ENCODE measurements at places on chromosomes 7 and 10.
A peak's percentile ranks its signal among the peaks of the same experiment; 100 is the strongest.

GRCh38 chr10:4129866-4130477 lies 345.0 kb upstream of the KLF6 start:
- DNase-seq = no peak

- DNase-seq = no peak
Measured at GRCh38 chr7:115356139-115356746, 434.3 kb downstream of the MDFIC start.

- DNase-seq = no peak
Measured at GRCh38 chr10:44458671-44459413, 73.9 kb upstream of the CXCL12 start.

- DNase-seq = no peak
Measured at GRCh38 chr7:158473221-158473620, 114.4 kb downstream of the PTPRN2 start.

GRCh38 chr10:24306507-24306875 lies 97.6 kb downstream of the KIAA1217 start:
- DNase-seq = no peak

GRCh38 chr10:127024685-127025435 lies 119.6 kb downstream of the DOCK1 start:
- peak; percentile 84 for DNase-seq

DNA sequence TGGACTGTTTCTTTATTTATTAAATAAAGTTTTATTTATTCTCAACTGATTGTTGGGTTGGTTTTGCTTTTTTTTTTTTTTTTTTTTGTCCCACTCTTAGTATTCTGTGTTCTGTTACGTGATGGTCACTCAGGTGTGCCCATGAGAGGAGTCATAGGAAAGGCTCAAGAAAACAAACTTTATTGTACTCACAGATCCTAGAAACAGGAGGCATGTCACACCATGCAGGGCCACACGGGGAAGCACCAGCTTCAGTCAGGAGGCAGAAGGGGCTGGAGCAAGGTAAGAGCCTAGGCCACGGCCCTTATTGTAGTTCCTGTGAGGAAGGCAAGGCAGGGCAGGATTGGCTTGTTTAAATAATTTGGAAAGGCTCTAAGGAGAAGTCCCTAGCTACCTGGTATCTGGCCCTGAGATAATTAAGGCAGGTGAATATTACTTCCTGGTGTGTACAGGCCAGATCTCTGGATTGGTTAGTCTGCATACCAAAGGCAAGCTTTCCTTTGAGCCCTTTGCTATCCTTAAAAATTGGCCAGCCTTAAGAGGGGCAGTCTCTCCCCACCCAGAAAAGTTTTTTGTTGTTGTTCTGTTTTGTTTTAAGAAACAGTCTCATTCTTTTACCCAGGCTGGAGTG lies 8.3 kb downstream of the ATOH7 start:
- DNase-seq = no peak

DNA sequence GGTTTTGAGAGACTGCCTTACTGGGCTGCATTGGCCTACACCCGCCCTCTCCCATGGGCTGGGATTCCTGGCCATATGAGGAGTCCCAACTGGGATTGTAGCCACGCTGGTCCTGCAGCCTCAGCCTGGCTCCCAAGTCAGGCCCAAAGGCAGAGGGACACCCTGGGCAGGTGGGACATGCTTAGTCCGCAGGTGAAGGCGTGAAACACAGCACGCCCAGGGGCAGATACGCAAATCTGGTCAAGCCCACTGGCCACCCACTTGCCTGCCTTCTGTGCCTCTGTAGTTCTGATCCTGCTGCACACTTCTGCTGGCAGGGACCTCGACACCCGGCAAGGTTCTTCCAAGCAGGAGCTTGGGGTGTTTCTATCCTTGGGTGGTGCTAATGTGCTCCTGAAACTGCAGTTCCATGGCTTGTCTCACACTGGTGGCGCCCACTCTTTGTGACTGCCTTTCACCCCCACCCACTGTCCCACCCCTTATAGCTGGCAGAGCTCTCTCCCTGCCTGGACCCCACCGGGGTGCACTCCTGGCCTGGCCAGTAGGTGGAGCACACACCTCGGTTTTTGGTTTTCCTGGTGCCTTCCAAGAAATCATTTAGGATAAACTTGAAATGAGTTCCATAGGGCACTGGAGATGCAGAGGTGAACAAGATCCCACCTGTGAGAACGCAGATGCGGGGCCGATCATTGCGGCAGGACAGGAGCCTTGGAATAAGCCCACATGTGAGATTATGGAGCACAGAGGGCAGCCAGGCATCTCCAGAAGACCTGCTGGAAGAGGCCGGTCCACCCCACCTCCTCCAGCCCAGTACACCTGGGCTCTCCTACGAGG lies 47.9 kb downstream of the MKI67 start:
- DNase-seq = peak; percentile 83

- DNase-seq = no peak
Measured at GRCh38 chr7:25813381-25813780, 338.6 kb upstream of the NFE2L3 start.

DNA sequence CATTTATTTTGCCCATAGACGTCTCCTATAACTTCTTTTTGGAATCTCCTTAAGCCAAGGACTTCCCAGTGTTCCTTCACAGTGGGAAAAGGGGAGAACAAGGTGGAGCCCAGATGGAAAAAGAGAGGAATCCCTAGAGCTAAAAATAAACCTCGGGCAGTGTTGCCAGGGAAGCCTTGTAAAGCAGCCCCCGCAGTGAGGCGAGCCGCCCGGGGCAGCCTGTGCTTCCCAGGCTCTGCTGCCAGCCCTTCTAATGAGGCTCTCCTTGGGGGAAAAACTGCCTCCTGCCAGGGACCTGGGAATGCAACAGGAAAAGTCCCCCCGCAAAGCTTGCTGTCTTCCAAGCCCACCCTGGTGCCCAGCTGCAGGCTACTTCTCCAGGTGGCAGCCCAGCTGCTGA lies 71.7 kb downstream of the SH3PXD2A start:
- no peak for DNase-seq

GRCh38 chr10:90866050-90866598 lies 5.7 kb upstream of the RPP30 start:
- DNase-seq = no peak
